Lung microvascular endothelial cell (primary cell): ENCODE measurements at places on chromosomes 5 and 9. TPM values are rescaled to one million over a fixed set of nuclear protein-coding genes. Genes with fewer than 3 reads are reported as not detected.

Gene TEX48
- total RNA-seq: not detected in 2 replicates

Gene PCDHGA8
- total RNA-seq: 1.1 and 1.2 TPM in 2 replicates

Gene IL13
- not detected in 2 replicates for total RNA-seq

Gene FRMD3
- 2.4 and 6.8 TPM in 2 replicates for total RNA-seq

Gene HARS2
- 21.0 and 21.1 TPM in 2 replicates for total RNA-seq

Gene STKLD1
- 0.44 and 0.60 TPM in 2 replicates for total RNA-seq

Gene MEIKIN
- not detected in 2 replicates for total RNA-seq

Gene GNA14
- total RNA-seq: 12.6 and 70.2 TPM in 2 replicates

Gene PCDHB4
- 0.20 and 0.22 TPM in 2 replicates for total RNA-seq

Gene PCDHGB4
- total RNA-seq: 8.3 and 10.1 TPM in 2 replicates

Gene POLR3G
- 2.4 and 3.7 TPM in 2 replicates for total RNA-seq

Gene LCN1
- total RNA-seq: not detected in 2 replicates

Gene WDR38
- not detected in 2 replicates for total RNA-seq

Gene PTGER4
- 5.2 and 7.6 TPM in 2 replicates for total RNA-seq

Gene PCDHB16
- total RNA-seq: 0.22 and 0.99 TPM in 2 replicates

Gene EIF4EBP3
- 0.87 and 1.2 TPM in 2 replicates for total RNA-seq

Gene DND1
- under 0.01 and 0.22 TPM in 2 replicates for total RNA-seq

Gene FAM240B
- not detected in 2 replicates for total RNA-seq

Gene NDUFS4
- 72.8 and 100 TPM in 2 replicates for total RNA-seq

Gene LCN9
- total RNA-seq: not detected in 2 replicates

Gene GABRA6
- total RNA-seq: under 0.01 TPM in 1 of 2 replicates, not detected in the other

Gene RNF208
- 0.22 TPM in 1 of 2 replicates, not detected in the other for total RNA-seq

Gene HARS1
- total RNA-seq: 43.1 and 46.4 TPM in 2 replicates

Gene CLTA
- total RNA-seq: 221 and 243 TPM in 2 replicates
